Smooth muscle cell of trachea (primary cell): ENCODE measurements at places on chromosomes 16 and 17. TPM values are rescaled to one million over a fixed set of nuclear protein-coding genes. Genes with fewer than 3 reads are reported as not detected.

The YBX2 gene
- 0.17 and 0.29 TPM in 2 replicates for total RNA-seq

The NT5M gene
- total RNA-seq: 1.6 and 3.5 TPM in 2 replicates

The TUFM gene
- 128 and 129 TPM in 2 replicates for total RNA-seq

The MPP3 gene
- total RNA-seq: 8.6 and 10.0 TPM in 2 replicates

The DBF4B gene
- 1.8 and 8.6 TPM in 2 replicates for total RNA-seq

The ITPRIPL2 gene
- 30.5 and 71.1 TPM in 2 replicates for total RNA-seq

The BRICD5 gene
- total RNA-seq: 0.58 and 0.99 TPM in 2 replicates

The FOXK2 gene
- 24.4 and 46.1 TPM in 2 replicates for total RNA-seq

The SGSH gene
- 20.7 and 31.6 TPM in 2 replicates for total RNA-seq

The ASGR1 gene
- 1.2 and 1.3 TPM in 2 replicates for total RNA-seq

The HSD17B2 gene
- 0.17 TPM in 1 of 2 replicates, not detected in the other for total RNA-seq

The HNF1B gene
- total RNA-seq: not detected in 2 replicates

The CYBA gene
- total RNA-seq: 206 and 327 TPM in 2 replicates

The NACA2 gene
- total RNA-seq: not detected in 2 replicates

The AGRP gene
- not detected in 2 replicates for total RNA-seq

The KRTAP1-1 gene
- total RNA-seq: not detected in 2 replicates

The SHISA9 gene
- under 0.01 TPM in 1 of 2 replicates, not detected in the other for total RNA-seq

The CRISPLD2 gene
- 3.6 and 5.8 TPM in 2 replicates for total RNA-seq

The C17orf78 gene
- not detected in 2 replicates for total RNA-seq

The TBX2 gene
- 106 and 134 TPM in 2 replicates for total RNA-seq

The PIPOX gene
- 2.9 and 3.0 TPM in 2 replicates for total RNA-seq

The PRRT2 gene
- total RNA-seq: 3.6 and 6.0 TPM in 2 replicates

The KCNH6 gene
- total RNA-seq: not detected in 2 replicates

The MYH8 gene
- total RNA-seq: not detected in 2 replicates

The MRPL12 gene
- total RNA-seq: 6.8 and 12.4 TPM in 2 replicates

The NTHL1 gene
- 26.6 and 27.8 TPM in 2 replicates for total RNA-seq

The TRIM16 gene
- 46.4 and 55.1 TPM in 2 replicates for total RNA-seq

The SLC35G6 gene
- total RNA-seq: not detected in 2 replicates

The ALDH3A1 gene
- total RNA-seq: 1.3 and 1.6 TPM in 2 replicates

The PIK3R5 gene
- total RNA-seq: not detected in 2 replicates

The CIBAR2 gene
- total RNA-seq: 0.17 TPM in 1 of 2 replicates, not detected in the other

The ANKRD11 gene
- 66.0 and 79.3 TPM in 2 replicates for total RNA-seq
